AG04449 (cell line): ENCODE measurements at places on chromosomes 1 and 21.

DNA sequence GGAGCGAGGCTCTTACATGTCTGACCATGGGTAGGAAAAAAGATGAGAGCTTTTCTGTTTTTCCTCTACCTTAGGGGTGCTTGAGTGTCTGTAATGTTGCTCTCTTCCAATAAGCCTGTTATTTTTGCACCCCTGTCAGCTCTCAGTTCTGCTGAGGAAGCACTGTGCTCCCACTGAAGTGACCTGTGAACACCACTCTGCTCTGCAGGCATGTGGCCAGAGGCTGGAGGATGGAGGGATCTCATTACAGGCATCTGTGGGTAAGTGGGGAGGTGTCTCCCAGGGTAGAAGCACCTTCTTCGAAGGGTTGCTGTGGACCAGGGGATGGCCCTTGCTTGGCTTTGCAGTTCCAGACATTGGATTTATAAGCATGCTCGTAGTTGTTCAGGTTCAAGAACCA is 56.8 kb upstream of the RBM15 start:
- no peak for DNase-seq

GRCh38 chr1:229271448-229272159 is 693 bp downstream of the RAB4A start:
- no peak for DNase-seq

DNA sequence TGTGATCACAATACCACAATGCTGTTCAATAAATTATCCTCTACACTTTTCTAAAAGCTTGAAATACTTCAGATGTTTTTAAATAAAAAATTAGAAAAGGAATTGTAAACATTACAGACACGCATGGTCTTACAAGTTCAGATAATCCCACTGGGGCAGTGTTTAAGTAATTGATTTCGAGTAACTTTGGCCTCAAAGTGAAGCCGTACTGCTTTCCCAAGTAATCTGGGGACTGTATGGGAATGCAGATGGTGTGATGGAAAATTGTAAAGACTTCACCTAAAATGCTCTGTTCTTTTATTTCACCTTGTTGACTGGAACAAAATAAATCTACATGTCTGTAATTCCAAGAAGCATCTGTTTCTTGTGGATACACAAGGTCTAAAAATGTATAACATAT is 401.7 kb upstream of the LYPLAL1 start:
- no peak for DNase-seq

GRCh38 chr1:98325646-98326440 is 335.7 kb upstream of the SNX7 start:
- peak; percentile 55 for DNase-seq

GRCh38 chr1:100604372-100604771 is 66.4 kb downstream of the GPR88 start:
- no peak for DNase-seq

- DNase-seq: no peak
Observed at GRCh38 chr1:36217670-36218069, 6.6 kb upstream of the THRAP3 start.

- no peak for DNase-seq
Observed at GRCh38 chr21:46002841-46003574, 21.4 kb downstream of the COL6A1 start.

DNA sequence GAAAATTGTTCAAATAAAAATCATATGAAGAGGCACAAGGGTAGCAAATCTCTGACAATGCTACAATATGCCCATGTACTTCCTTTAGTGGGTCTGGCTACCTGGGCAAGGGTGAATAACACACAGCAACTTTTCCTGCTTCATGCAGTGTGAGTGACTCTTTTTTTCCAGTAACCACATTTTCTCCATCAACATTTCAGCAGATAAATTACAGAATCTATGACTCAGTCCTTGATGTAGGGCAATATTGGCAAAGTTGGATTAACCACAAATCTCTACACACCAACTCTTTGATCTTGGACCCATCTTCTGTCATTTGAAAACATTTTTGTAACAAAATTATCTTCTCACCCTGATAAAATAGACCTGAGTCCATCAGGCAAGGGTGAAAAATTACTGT is 31.7 kb downstream of the ERICH3 start:
- no peak for DNase-seq
